ENCODE measurements at places on chromosomes 2 and 18.

- peak; percentile 77 for DNase-seq
These were observed 412 bp upstream of the NCK2 start for GRCh38 chr2:105744091-105744908.

GRCh38 chr18:44805643-44806042, 125.0 kb downstream of the SETBP1 start:
- no peak for DNase-seq

GRCh38 chr2:214865400-214865799, 55.9 kb upstream of the BARD1 start:
- DNase-seq: no peak

DNA sequence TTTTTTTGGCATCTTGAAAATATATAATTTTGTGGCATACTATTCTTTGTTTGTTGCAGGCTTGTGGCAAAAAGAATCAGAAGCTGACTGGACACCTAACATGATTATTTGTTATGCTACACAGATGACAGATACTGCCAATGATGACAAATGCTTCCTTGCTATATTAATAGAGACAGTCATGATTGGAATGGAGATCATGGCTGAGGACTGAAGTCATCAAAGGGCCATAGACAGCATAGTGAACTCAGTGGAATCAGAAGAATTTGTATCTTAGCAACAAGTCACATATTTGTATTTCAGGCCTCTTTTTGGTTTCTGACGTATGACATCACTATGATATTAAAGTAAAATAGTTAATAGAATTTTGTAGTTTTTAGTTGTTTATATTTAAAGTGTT, 1003.8 kb upstream of the DDX18 start:
- DNase-seq: no peak

DNA sequence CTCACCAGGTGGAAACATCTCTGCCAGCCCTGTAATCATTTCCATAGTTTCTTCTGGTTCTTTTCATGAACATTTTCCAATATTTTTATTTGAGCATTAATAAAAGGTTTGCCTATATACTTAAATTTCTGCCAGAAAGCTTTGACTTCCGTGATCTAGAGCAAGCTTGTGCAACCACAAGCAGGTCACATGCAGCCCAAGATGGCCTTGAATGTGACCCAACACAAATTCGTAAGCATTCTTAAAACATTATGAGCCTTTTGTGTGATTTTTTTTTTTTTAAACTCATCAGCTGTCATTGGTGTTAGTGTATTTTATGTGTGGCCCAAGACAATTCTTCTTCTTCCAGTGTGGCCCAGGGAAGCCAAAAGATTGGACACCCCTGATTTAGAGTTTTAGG, 51.6 kb downstream of the NEDD4L start:
- no peak for DNase-seq

- no peak for DNase-seq
These were observed 206.8 kb upstream of the FOSL2 start for GRCh38 chr2:28185891-28186290.

- DNase-seq: no peak
These were observed 19.5 kb upstream of the FAHD2A start for GRCh38 chr2:95382686-95383634.

GRCh38 chr2:182019731-182020130, 34.1 kb downstream of the PPP1R1C start:
- no peak for DNase-seq

- no peak for DNase-seq
These were observed 45.1 kb downstream of the SLC9A2 start for GRCh38 chr2:102664471-102664909.

GRCh38 chr2:43265421-43265820, 39.0 kb upstream of the ZFP36L2 start:
- no peak for DNase-seq

- peak; percentile 57 for DNase-seq
These were observed 10.5 kb upstream of the MTERF4 start for GRCh38 chr2:241112592-241112991.

GRCh38 chr2:223043164-223043941, 8.6 kb upstream of the KCNE4 start:
- DNase-seq: no peak

DNA sequence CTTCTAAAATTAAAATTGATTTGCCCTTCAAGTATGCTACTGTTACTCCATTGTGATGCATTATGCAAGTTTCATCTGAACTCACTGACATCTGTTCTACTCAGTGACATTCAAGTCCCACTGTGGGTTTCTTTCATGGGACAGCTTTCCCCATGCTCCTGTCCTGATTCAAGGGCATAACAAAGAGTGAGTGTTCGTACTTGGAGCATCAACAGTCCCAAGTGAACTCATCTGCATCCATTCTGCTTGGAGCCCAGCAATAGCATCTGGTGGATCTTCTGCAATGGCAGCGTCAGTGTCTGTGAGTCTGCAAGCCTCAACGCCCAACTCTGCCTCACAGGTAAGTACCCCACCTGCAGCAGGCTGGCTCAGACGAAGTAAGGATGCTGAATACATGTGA, 27.5 kb downstream of the BUB1 start:
- no peak for DNase-seq

DNA sequence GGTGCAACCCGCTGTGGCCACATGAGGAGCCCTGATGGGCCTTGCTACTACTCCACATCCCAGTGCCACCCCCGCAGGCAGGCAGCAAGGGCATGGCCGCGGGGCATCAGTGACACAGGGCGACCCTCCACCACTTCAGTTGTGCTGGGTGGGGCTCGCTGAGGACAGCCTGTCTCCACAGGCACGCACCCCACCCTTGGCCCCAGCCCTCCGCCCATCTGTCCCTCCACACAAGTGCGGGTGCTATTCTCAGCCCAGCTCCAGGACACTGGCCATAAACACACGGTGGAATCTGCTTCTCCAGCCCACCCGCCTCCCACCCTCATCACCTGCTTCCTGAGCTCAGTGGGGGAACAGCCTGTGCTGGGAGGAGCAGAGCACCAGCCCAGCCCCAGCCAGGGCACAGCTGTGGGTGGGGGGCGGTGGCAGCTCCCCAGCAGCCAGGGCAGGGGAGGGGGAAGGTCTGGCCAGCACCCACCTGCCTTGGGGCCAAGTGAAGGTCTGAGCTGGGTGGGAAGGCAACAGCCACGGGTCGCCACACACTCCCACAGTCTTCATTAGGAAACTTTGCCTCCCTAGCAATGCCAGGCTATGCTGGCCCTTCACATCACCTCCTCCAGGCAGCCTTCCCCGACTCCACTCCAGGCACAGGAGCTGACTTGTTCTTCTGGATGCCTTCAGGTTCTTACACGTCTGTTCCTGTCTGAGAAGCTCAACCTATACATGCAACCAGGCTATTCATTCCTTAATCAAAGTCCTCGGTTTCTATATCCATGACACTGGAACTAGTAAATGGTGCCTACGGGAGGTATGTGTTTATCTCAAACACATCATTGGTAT, 16.5 kb downstream of the BIN1 start:
- DNase-seq: no peak

- no peak for DNase-seq
These were observed 23.7 kb upstream of the NR4A2 start for GRCh38 chr2:156356014-156356754.

DNA sequence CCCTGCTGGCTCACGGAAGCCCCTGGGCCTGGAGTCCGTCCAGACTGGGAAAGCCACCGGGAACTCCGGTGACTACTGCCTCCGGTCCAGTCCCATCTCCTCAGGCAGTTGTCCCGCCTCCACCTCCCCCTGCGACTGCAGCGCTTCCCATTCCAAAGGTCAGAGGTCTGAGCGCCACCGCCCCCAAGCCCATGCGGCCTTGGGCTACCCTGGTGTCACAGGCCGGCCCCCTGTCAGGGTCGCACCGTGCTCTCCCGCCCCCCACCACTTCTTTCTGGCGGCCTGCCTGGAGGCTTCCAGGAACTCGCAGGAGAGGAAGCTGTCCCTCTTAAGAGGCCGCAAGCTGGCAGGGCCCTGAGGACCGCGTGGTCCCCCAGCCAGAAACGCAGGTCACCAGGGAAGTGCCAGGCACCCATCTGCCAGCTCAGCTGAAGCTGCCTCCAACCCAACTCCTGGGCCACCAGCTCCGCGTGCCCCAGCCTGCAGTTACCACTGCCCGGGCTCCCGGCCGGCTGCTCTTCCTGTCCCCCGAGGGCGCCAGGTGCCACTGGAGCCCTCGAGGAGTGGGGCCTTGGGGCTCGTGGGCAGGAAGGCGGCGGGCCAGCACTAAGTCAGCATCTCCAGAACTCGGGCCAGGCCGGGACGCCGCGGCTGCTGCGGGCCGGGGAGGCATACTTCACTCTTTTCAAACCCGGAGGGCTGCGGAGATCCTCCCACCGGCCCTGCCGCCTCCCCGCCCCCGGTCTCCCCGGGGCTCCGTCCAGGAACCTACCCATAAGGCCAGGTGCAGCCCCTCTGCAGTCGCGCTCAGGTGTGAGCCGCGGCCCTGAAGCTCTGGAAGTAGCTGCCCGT, 83.3 kb upstream of the POMC start:
- peak; percentile 58 for DNase-seq

All from CD4-positive, alpha-beta T cell treated with Interleukin-6 for 4 hours (primary cell).